Karpas-422 (cell line): ENCODE measurements at places on chromosomes 5 and 9.

DNA sequence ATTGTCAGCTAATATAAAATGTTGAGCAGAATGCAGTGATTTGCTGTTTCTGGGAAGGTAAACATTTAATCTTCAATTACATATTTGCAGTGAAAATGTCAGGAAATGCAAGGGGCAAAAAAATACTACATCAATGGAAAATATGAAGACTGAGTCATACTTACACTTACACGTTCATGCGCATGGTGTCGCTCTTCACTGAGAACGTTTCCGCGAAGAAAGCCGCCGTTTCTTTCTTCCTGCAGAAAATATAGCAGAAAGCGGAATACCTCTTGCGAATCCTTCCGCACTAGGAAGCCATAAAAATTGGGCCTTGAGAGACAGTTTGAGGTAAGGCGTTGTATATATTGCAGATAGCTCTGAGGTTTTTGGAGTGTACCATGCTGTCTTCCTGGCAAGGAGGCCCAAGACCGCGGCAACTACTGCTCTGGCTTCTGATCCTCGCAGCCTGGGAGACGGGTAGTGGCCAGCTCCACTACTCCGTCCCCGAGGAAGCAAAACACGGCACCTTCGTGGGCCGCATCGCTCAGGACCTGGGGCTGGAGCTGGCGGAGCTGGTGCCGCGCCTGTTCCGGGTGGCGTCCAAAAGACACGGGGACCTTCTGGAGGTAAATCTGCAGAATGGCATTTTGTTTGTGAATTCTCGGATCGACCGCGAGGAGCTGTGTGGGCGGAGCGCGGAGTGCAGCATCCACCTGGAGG is at the start of gene PCDHA13:
Gene PCDHA13 (plus strand): TSS at position 236 of the 702 bp plus-strand sequence. CDS start 145 bp downstream, at position 381.
- no peak for DNase-seq

DNA sequence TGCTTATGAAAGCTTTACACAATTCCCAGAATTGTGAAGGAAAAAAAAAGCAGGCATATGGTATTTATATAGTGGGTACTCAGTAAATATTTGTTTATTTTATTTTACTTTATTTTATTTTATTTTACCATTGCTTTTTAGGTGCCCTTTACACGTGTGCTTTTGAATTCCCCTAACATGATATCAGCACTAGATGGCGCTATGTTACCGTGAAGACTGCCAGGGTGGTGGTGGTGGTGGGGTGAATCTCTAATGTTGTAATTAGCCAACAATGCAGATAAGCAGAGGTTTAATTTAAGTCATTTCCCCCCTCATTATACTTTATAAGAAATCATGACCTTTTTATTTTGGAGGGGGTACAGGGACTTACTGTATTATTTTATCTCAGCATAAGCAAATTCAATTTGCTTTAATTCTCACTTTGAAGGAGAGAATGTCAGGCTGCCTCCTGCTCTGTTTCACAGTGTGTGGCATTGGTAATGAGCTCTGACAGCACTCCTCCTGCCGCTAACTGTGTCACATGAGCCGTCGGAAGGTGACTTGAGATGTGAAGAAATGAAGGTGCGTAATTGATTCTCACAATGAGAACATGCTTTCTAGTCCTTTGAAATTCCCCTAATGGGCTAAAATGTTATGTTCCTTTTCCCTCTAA is 165.6 kb downstream of the YTHDC2 start:
- peak; percentile 87 for DNase-seq

- DNase-seq: no peak
Measured at GRCh38 chr9:100584951-100585350, 7.1 kb downstream of the CAVIN4 start.

- no peak for DNase-seq
Measured at GRCh38 chr5:3590161-3590966, 5.3 kb upstream of the IRX1 start.

DNA sequence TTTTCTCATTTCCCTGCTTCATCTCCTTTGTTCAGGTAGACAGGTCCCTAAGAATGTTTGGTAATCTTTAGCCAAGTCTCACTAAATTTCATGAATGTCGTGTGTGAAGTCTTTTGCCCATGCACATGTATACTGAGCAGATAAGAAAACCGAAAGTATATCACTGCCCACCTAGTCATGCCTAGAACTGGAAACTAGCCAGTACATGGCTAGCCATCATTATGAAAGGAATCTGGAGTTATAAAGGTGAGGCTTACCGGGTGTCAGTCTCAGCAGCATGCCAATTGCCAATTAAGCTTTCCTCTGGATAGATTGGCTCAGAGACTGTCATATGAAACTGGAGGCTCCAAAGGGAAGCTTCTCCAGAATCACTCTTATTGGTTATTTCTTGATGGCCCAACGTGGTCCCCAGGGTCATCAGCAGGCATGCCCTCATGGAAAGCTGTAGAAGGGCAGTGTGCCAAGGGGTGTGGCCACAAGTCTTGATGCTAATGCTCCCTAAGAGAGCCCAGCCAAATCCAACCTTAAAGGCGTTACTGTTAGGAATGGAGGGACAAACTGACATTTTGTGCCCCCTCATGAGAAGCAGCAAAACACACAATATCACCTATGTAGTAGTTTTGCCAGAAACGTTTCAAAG is 307.3 kb upstream of the PIK3R1 start:
- no peak for DNase-seq

DNA sequence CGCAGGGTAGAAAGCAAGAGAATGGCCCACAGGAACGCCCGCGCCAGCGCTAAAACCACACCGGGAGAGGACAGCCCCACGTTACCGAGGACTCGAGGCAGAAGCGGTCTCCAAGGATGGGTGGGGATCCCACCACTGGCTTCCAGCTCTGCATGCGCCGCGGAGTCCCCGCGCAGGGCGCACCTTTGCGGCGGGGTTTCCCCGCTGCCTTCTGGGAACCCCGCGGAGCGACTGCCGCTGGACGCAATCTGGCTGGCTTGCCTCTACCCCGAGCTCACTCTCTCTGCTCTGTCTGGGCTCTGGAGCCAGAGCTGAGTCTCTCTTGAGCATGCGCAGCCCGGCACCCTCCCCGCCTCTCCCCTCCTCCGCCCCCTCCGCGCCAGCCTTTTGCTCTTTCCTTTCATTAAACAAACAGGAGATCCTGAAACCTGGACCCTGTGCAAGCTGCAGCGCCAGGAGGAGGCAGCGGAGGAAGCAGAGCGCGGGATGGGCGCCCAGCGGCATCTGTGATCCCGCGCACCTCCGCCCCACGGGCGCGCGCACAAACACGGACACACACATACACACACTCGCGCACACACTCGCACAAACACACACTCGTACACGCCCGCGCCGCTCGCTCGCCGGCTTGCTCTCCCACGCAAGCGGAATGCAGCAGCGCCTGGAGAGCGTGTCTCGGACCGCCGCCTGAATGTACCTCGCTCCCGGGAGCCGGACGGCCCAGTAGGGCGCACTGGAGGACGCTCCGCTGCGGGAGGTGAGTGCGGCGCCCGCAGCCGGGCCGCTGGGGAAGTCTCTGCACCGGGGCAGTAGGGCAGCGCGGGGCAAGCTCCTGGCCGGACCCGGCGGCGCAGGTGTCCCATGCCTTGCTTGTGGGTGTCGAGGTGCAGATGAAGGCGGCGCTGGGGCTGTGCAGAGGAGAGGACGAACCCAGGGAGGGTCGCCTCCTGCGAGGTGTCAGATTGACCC is at the start of gene PLPPR1:
Gene PLPPR1 (plus strand): TSS at position 382 of the 969 bp plus-strand sequence.
- no peak for DNase-seq
